ENCODE measurements at places on chromosomes 13 and 19. TPM values are rescaled to one million over a fixed set of nuclear protein-coding genes. Genes with fewer than 3 reads are reported as not detected.

Gene ADGRE1
- total RNA-seq: 0.49 TPM

Gene PSG11
- not detected for total RNA-seq

Gene ZNF543
- 7.0 TPM for total RNA-seq

Gene KLK12
- not detected for total RNA-seq

Gene GPALPP1
- 17.3 TPM for total RNA-seq
